Left renal cortex interstitium (tissue), 4 donors: ENCODE measurements at places on chromosomes 16 and 17. TPM values are rescaled to one million over a fixed set of nuclear protein-coding genes. Genes with fewer than 3 reads are reported as not detected.

Gene NUPR1
- polyA plus RNA-seq, result 15.0 TPM

Gene FBXO31
- polyA plus RNA-seq, result 29.5 TPM

Gene ITGAD
- 0.25 TPM for polyA plus RNA-seq

Gene SOST
- polyA plus RNA-seq, result 48.7 TPM

- no peak for DNase-seq
These were observed 143.9 kb downstream of the ANKFN1 start for GRCh38 chr17:56297184-56297583.

DNA sequence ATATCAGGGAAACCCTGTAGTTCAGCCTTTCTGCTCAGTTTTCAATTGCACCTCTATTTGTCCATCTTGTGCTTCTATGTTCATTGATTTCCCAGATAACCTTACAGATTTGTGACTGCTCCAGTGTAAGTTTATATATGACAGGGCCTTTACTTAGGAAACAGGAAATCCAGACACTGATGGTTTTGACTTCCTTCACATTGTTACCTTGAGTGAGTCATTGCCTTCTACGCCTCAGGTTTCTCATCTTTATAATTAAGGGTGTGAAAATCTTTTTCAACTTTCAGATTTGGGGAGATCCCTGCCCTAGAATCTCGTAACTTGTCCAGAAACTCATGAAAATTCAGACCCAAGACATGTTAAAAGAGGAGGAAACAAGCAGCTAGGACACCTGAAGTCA is 342.4 kb upstream of the TBX2 start:
- DNase-seq, result no peak

- no peak for DNase-seq
These were observed 199.4 kb upstream of the CACNG5 start for GRCh38 chr17:66635386-66636045.

- no peak for DNase-seq
These were observed 26.6 kb upstream of the OR1F1 start for GRCh38 chr16:3161235-3162018.

DNA sequence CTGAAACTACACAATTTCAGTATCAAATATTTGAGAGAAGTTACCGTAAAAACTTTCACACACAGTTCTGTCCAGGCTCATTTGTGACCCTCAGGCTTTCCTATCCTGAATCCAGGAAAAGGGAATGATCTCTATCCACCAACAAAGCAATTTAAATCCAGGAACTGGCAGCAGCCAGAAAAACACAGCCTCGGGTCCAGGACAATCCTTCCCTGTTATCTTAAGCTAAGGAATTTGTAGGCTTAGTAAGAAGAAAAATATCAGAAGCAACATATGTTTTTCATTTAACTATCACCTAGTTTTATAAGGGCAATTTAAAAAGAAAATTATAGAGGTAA is 47.1 kb downstream of the TEX2 start:
- no peak for DNase-seq

- DNase-seq, result no peak
These were observed 76.2 kb downstream of the SPECC1 start for GRCh38 chr17:20085283-20085845.

GRCh38 chr16:5604770-5605169 is 507.2 kb upstream of the EEF2KMT start:
- peak; percentile 16 for DNase-seq

DNA sequence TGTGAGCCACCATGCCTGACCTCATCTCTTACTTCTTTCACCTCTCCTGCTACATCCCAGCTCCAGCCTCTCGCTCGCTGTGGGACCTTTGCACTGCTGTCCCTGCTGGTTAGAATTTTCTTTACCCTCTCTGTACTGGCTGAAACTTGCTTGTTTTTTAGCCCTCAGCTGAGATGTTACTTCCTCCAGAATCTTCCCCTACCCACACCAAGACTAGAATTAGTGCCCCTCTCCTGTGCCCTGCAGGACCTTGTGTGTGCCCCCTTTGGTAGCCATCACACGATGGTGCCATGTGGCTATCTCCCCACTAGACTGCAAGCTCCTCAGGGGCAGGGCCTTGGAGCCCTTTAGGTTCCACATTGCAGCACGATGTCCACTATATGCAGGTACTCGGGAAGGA is 84.1 kb downstream of the AIPL1 start:
- no peak for DNase-seq

DNA sequence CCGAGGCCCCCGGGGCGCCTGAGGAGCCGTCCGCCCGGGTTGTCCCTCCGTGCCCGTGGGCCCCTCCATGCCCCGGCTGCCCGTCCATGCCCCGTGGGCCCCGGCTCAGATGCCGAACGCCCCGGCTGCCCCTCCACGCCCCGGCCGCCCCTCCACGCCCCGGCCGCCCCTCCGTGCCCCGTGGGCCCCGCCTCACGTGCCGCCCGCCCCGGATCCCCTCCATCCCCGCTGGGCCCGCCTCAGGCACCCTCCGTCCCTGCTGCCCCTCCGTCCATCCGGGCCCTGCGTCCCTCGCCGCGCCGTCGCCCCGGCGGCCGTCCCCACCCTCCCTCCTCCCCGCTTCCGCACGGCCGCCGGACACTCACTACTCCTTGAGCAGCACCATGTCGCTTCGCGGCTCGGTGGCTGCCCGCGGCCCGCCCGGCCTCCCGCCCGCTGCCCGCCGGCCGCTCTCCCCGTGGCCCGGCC is 382 bp downstream of the PITPNA start:
- no peak for DNase-seq

DNA sequence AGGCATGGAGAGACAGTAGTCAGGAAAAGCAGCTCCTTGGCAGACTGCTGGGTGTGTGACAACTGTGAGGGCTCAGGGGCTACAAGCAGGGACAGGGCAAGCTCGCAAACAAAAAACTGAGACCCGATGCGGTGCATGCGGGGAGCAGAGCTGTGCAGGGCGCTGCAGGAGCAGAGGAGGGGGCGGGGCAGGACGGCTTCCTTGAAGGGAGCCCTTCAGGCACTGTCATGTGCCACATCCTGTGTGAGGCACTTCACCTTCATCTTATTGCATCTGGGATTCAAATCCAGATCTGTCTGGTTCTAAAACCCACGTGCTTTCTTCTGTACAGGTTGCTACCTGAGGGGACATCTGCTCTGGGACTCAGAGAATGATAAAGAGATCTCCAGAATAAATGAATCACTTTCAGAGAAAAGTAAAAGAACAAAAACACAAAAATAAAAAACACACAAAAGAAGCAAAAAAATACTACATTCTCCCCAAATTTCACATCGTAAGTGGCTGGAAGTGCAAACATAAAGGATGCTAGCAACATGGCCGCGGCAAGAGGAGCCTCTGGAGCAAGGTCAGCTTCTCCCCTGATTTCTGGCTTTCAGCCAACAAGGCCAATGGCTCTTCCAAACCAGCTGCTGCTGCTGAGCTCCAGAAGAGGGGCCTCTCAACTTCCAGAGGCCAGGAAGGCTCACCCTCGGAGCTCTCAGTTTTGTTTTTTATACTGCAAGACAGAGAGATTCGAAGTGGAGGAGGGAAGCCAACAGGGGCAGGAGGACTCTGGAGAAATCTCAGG is 14.2 kb downstream of the LYRM9 start:
- no peak for DNase-seq

DNA sequence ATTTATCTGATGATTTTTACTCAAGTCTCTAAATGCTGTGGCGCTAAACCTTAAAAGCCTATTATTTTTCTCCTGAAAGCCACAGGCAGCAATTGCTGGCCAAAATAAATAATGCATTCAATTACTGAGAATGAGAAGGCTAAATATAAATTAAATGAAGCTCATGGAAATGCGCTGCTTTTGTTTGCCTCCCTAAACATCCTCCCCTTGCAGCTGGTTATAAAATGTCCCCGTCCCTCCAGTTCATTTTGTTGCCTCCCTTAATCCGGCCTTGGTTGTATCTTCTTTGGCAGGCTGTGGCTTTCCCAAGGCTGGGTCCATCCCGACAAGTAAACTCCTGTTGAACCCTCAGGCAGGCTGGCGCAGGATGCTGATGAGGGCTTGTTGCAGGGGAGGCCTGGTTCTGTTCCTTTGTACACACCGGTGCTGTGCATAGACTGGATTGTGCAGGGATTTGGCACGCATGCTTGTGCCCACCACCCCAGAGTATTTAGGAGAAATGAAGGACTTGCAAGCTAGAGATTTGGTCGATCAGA is 62.7 kb downstream of the KNOP1 start:
- no peak for DNase-seq

DNA sequence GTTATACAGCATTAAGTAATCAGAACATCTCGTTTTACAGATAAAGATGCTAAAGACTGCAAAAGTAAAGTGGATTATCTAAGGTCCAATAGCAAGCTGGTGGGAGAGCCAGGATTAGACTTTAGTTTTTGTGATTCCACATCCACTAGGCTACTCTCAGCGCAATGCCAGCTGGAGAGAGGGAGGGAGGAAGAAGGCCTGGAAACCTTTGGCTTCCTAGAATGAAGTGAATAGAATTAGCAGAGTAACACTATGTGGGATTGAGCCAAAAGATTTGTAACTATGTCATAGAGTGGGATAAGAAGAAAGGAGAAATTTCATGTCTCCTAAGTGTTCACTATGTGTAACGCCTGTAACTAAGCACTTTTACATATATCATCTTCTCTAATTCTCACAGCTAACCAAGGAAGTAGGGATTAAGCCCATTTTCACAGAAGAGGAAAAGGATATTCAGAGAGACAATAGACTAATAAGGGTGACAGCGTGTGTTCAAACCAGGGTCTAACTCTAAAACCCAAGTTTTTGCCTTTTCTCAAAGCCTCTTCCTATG is 25.4 kb upstream of the NSRP1 start:
- DNase-seq, result no peak

DNA sequence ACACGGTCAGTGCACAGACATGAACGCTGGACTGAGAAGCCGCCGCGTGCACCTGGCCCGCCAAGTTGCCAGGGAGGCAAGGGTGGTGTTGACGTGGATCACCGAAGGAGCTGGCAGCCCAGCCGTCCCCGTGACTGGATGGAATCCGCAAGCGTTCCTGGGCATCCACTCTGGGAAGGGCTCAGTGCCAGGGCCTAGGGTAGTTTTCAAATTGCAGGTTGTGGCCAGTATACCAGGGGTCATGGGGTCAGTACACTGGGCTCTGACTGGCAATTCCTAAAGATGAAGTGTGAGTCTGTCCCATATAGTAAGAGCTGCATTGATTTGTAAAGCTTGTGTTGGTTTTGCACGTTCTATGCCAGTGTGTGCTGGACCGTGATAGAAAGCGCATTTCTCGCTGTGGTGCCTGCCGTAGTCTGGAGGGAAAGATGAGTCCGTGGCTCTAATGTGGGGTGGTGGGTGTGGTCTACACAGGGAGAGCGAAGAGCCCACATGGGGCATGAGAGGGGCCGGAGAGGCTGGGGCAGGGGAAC is 21.1 kb upstream of the METRNL start:
- DNase-seq, result no peak

GRCh38 chr17:4520060-4520893 is 21.6 kb downstream of the SPNS2 start:
- DNase-seq, result no peak

- no peak for DNase-seq
These were observed 34.4 kb downstream of the HAPSTR1 start for GRCh38 chr16:9125658-9126505.

DNA sequence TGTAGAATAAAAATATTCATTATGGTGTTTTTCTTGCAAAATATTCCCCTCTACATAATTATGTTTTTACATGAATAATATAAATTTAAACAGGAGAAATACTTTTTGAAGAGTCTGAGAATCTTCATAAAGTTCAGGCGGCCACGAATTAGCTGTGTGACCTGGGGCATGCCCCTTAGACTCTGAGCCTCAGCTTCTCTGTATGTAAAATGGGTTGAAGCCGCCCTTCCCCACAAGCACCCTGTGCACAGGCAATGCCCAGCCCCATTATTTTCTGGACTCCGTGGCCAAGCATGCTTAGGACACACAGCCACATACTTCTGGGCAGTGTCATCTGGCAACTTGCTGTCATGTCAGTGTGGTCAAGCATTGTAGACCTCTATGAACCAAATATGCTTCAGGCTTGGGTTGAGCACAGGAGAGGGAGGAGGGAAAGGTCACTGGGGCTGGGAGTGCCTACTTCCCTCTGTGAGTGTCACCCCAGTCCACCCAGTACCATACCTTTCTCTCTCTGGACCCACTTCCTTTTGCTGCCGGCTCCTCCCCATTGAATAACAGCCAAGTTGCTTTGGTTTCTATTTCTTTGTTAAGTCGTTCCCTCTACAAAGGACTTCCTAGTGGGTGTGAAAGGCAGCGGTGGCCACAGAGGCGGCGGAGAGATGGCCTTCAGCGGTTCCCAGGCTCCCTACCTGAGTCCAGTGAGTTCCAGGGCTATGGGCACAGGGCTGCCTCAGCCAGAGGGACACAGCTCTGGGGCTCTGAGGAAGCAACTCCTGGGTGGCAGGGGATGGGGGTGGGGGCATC is at the start of gene LGALS9:
Gene LGALS9, plus strand, starts transcription at position 582 of the 804 bp plus-strand sequence. Its CDS starts 78 bp downstream, at position 660.
- no peak for DNase-seq

DNA sequence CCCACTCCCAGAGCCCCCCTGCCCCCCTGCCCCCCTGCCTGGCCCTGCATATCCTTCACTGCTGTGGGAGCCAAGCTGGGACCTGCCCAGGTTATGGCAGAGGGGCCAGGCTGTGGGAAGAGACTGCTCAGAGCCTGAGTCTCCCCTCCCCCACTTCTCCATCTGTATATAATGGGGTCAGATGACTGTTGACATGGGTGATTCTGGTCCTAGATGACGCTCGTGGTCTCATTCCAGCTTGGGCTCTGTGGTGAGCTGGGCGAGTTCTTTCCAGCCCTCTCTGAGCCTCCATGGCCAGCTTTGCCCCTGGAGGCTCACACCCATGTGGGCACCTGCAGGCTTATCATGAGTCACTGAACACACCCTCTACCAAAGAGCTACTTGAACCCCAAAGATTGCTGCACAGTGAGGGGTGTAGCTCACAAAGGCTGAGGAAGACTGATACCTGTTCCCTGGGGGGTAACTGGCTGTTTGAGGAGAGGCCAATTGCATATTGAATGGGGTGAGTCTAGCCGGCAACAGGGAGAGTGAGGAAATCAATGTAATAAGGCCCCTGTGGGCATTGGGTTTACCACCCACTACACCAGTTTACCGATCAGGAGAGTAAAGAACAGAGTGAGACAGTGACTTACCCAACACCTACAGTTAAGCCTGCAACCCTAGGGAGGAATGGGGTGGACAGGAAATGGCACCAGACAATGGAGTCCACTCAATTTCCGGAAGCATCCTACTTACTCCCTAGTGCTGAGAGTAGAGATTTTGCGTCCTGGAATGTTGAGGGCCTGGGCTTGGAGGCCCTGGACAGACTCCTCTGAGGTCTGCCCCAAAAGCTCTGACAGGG is 4.2 kb upstream of the SREBF1 start:
- no peak for DNase-seq

DNA sequence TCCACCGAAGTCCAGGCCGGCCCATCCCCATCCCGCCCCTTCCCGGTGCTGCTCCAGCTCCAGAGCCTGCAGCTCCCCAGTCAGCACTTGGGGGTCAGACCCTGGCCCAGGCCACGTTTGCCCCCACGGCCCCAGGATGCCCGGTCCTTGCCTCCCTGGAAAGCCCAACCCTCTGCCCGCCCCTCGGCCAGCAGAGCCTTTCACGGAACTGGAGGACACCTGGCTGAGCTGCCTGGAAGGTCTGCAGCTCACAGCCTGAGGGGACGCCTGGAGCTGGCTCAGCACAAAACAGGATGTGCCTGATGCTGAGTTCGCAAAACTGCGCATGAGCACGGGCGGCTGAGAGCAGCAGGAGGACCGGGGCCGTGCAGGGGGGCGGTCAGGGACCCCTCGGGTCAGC is 29.7 kb upstream of the SSTR5 start:
- DNase-seq, result no peak

- no peak for DNase-seq
These were observed 22.5 kb upstream of the C16orf78 start for GRCh38 chr16:49351096-49351487.
